Regular cardiac myocyte (primary cell): ENCODE measurements at places on chromosomes 5 and 9. TPM values are rescaled to one million over a fixed set of nuclear protein-coding genes. Genes with fewer than 3 reads are reported as not detected.

Gene EIF4E1B
- not detected in 2 replicates for total RNA-seq

Gene MTX3
- total RNA-seq = 14.6 and 17.2 TPM in 2 replicates

Gene INSL4
- total RNA-seq = not detected in 2 replicates

Gene TLX3
- total RNA-seq = not detected in 2 replicates

Gene PCDHGB7
- 1.9 and 4.5 TPM in 2 replicates for total RNA-seq

Gene TMEM232
- total RNA-seq = 1.3 and 4.8 TPM in 2 replicates

Gene NR2F1
- 13.8 and 33.2 TPM in 2 replicates for total RNA-seq

Gene PFN3
- not detected in 2 replicates for total RNA-seq

Gene TOMM5
- total RNA-seq = 148 and 249 TPM in 2 replicates

Gene SPAG8
- 0.58 and 1.1 TPM in 2 replicates for total RNA-seq

Gene GRXCR2
- total RNA-seq = not detected in 2 replicates

Gene CER1
- total RNA-seq = not detected in 2 replicates

Gene ANKDD1B
- total RNA-seq = 0.19 and 0.56 TPM in 2 replicates

Gene PCDHGB5
- total RNA-seq = 17.8 and 21.4 TPM in 2 replicates

Gene KCNV2
- not detected in 2 replicates for total RNA-seq

Gene CARTPT
- total RNA-seq = not detected in 2 replicates

Gene PCDH12
- 0.56 and 0.77 TPM in 2 replicates for total RNA-seq

Gene SOWAHA
- total RNA-seq = under 0.01 TPM in 1 of 2 replicates, not detected in the other

Gene CLIC3
- total RNA-seq = 0.56 and 1.7 TPM in 2 replicates

Gene MRPL22
- 27.6 and 35.3 TPM in 2 replicates for total RNA-seq

Gene DMRT3
- not detected in 2 replicates for total RNA-seq

Gene MIER3
- 22.2 and 24.5 TPM in 2 replicates for total RNA-seq

Gene SLC6A3
- not detected in 2 replicates for total RNA-seq

Gene ACTBL2
- total RNA-seq = under 0.01 and 0.19 TPM in 2 replicates

Gene RASEF
- total RNA-seq = under 0.01 and 0.28 TPM in 2 replicates

Gene TAF11L9
- not detected in 2 replicates for total RNA-seq

Gene MYOT
- not detected in 2 replicates for total RNA-seq

Gene TYRP1
- total RNA-seq = 1.7 TPM in 1 of 2 replicates, not detected in the other

Gene ZNF483
- total RNA-seq = 1.2 and 2.0 TPM in 2 replicates

Gene ZFP2
- total RNA-seq = under 0.01 and 0.28 TPM in 2 replicates

Gene CIZ1
- 12.7 and 17.6 TPM in 2 replicates for total RNA-seq

Gene HRH2
- 0.85 TPM in 1 of 2 replicates, not detected in the other for total RNA-seq

Gene PCDHB11
- 0.19 and 0.85 TPM in 2 replicates for total RNA-seq

Gene INSYN2B
- total RNA-seq = 24.0 and 39.7 TPM in 2 replicates

Gene ASPN
- total RNA-seq = 1.3 and 7.3 TPM in 2 replicates

Gene HTR4
- not detected in 2 replicates for total RNA-seq

Gene MAN1B1
- 67.3 and 120 TPM in 2 replicates for total RNA-seq

Gene SLC34A1
- not detected in 2 replicates for total RNA-seq

Gene CNTNAP3
- 2.8 and 2.9 TPM in 2 replicates for total RNA-seq

Gene SPARC
- total RNA-seq = 869 and 1,649 TPM in 2 replicates

Gene KIF4B
- total RNA-seq = under 0.01 TPM in 1 of 2 replicates, not detected in the other

Gene MOCS2
- total RNA-seq = 43.4 and 45.8 TPM in 2 replicates

Gene DIPK1B
- 8.1 and 12.1 TPM in 2 replicates for total RNA-seq

Gene PCDHB13
- total RNA-seq = 0.19 and 1.1 TPM in 2 replicates

Gene IFNB1
- total RNA-seq = not detected in 2 replicates

Gene MAMDC4
- 3.3 and 9.6 TPM in 2 replicates for total RNA-seq

Gene TAF11L10
- not detected in 2 replicates for total RNA-seq

Gene SLC2A6
- 11.3 and 21.1 TPM in 2 replicates for total RNA-seq

Gene CDHR2
- total RNA-seq = not detected in 2 replicates

Gene FREM1
- not detected in 2 replicates for total RNA-seq

Gene LCN2
- total RNA-seq = not detected in 2 replicates
